Sigmoid colon (tissue), 7 donors: ENCODE measurements at places on chromosomes 12 and 14. TPM values are rescaled to one million over a fixed set of nuclear protein-coding genes. Genes with fewer than 3 reads are reported as not detected.

DNA sequence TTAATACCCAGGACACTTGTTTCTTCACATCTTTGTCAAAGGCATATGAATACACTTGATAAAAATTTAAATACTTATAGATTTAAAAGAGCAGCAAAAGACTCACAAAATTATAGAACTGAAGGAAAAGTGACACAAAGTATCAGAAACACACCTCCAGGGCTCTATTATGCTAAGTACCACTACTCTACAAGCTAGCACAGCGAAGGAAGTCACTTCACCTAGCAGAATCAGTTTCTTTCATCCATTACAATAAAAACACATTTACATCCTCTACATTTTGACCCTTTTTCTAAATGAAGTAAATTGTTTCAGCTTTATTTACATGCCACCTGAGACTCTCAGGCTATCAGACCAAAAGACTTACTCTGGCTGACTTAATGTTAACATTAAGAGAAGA, 26.6 kb upstream of the PTPRB start:
- no peak overlapping the region for H3K27ac ChIP-seq
- no peak for DNase-seq
- no peak overlapping the region for H3K4me3 ChIP-seq
- H3K4me1 ChIP-seq = no peaks in the 10 kb centered on the region

DNA sequence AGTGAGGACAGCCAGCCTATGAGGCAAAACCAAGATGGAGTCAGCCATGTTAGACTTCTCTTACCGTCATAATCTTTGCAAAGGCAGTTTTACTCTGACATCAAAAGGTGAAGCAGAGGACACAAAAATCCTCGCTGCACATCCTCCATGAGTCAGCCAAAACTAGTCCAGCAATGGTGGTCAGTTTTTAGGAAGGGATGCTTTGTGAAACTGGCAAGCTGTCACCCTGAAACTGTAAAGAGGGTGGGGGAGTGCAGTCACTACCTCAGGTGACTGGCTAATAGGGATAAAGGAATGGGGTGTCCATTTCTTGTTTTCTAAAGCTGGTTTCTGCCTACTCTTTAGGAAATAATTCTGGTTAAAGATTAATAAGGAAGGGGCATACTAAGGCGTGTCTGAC, 5.4 kb upstream of the CIPC start:
- no peak overlapping the region for H3K4me3 ChIP-seq
- H3K27me3 ChIP-seq = no peaks in the 10 kb centered on the region
- no peaks in the 10 kb centered on the region for H3K36me3 ChIP-seq
- no peak for DNase-seq
- peaks cover 12% of the 10 kb centered on the region for H3K4me1 ChIP-seq
- no peak overlapping the region for H3K27ac ChIP-seq

- no peaks in the 10 kb centered on the region for H3K4me1 ChIP-seq
- H3K27me3 ChIP-seq = no peaks in the 10 kb centered on the region
- H3K36me3 ChIP-seq = no peaks in the 10 kb centered on the region
- H3K27ac ChIP-seq = no peak overlapping the region
Observed at GRCh38 chr14:45298423-45299117, 45.6 kb upstream of the MIS18BP1 start.

GRCh38 chr12:132558861-132559623, 51.3 kb downstream of the LRCOL1 start:
- no peaks in the 10 kb centered on the region for H3K36me3 ChIP-seq
- no peaks in the 10 kb centered on the region for H3K4me1 ChIP-seq
- DNase-seq = no peak
- H3K27ac ChIP-seq = no peak overlapping the region
- H3K4me3 ChIP-seq = peak overlapping the region; percentile 60
- H3K27me3 ChIP-seq = no peaks in the 10 kb centered on the region

- H3K4me1 ChIP-seq = peaks cover 39% of the 10 kb centered on the region
- peak overlapping the region; percentile 2 for H3K4me3 ChIP-seq
- no peaks in the 10 kb centered on the region for H3K27me3 ChIP-seq
- H3K36me3 ChIP-seq = no peaks in the 10 kb centered on the region
- DNase-seq = peak; percentile 96
Observed at GRCh38 chr12:47736877-47737676, 11.8 kb upstream of the ENDOU start.

GRCh38 chr12:29782871-29783772, 620 bp downstream of the TMTC1 start:
- peak overlapping the region; percentile 80 for H3K4me3 ChIP-seq
- H3K27me3 ChIP-seq = no peaks in the 10 kb centered on the region
- H3K36me3 ChIP-seq = no peaks in the 10 kb centered on the region
- DNase-seq = peak; percentile 75

DNA sequence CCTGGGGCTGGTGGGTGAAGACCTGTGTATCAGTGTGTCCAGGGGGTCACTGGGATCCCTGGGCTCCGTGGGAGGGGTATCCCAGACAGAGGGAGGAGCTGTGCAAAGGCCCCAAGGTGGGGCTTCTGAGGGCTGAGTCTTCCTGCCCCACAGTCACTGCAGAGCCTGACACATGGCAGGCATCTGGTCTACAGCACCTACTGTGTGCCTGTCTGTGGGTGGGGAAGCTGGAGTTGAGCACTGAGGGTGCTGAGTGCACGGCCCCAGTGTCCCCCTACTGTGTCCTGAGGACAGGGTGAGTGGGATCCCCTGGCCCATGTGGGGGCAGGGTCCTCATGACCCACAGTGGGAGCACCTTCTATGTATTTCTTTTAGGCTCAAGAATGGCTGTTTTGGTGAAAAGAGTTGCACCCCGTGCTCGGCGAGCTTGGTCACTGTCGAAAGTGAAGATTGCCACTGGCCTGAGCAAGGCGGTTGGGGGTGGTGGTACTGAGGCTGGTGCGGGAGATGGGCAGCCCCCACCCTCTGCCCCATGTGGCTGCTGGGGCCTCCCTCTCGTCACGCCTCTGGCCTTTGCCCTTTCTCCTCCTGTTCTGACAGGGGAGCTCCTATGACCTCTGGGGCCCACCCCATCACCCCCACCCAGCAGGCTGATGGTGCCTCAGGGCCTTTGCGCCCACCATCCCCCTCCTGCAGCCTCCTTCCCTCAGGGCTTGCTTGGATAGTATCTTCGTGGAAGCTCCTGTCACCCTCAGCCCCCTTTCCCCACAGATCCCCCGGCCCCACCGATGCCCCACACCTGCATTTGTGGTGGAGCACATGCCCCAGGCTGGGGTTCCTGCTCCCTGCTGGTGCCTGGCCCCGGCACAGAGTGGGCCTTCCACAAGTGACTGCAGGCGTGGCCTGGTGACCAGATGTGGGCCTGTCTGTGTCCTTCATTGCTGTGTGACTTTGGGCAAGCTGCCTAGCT, 55.8 kb downstream of the BEGAIN start:
- peaks cover 14% of the 10 kb centered on the region for H3K4me1 ChIP-seq
- H3K27me3 ChIP-seq = no peaks in the 10 kb centered on the region
- peak; percentile 57 for DNase-seq
- H3K27ac ChIP-seq = no peak overlapping the region
- peaks cover 7% of the 10 kb centered on the region for H3K36me3 ChIP-seq
- H3K4me3 ChIP-seq = no peak overlapping the region

DNA sequence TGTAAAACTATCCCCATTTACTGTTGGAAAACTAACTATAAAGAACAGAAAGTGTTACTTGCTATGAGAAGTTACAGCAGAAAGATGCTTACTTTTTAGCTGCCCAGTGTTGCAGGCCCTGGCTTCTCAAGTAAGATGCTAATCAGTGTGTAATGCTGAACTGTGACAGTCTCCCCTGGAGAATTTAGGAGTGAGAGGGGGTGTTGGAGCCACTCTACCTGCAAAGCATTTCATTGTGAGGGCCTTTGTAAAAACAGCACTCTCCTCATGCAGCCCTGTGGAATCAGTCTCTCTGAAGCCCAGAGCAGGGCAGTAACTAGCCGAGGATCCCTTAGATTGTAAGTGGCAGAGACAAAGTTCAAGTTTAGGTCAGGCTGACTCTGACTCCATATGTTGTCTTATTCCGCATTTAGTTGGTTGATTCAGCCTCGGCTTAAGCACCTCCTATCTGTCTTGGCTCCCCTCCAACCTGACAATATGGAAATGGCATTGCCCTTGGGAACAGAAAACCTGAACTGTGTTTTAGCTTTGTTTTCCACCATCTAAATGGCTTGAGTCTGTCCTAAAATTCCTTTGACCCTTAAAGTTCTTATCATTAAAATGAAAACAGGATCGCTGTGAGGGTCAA, 141.3 kb downstream of the PRKCH start:
- no peaks in the 10 kb centered on the region for H3K4me1 ChIP-seq
- no peaks in the 10 kb centered on the region for H3K36me3 ChIP-seq
- peaks cover 7% of the 10 kb centered on the region for H3K27me3 ChIP-seq

DNA sequence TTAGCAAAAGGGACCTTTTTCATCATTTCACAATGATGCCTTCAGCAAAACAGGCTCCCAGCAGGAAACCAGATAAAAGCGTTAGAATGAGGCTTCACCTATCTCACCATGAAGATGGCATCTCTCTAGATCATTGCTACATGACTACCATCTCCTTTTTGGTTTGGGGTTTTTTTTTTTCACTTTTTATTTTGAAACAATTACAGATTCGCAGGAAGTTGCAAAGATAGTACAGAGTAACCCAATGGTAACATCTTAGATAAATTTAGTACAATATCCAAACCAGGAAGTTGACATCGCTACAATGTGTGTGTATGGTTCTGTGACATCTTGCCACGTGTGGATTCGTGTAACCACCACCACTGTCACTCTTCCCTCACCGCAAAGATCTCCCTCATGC, 22.3 kb upstream of the PWP1 start:
- H3K36me3 ChIP-seq = no peaks in the 10 kb centered on the region
- no peak overlapping the region for H3K4me3 ChIP-seq
- no peaks in the 10 kb centered on the region for H3K27me3 ChIP-seq
- DNase-seq = no peak
- no peaks in the 10 kb centered on the region for H3K4me1 ChIP-seq

- DNase-seq = no peak
- H3K36me3 ChIP-seq = no peaks in the 10 kb centered on the region
- H3K4me3 ChIP-seq = no peak overlapping the region
- H3K27me3 ChIP-seq = no peaks in the 10 kb centered on the region
- no peak overlapping the region for H3K27ac ChIP-seq
Observed at GRCh38 chr14:71328183-71328582, 420.9 kb downstream of the PCNX1 start.

- no peak overlapping the region for H3K27ac ChIP-seq
- H3K4me3 ChIP-seq = no peak overlapping the region
- H3K4me1 ChIP-seq = no peaks in the 10 kb centered on the region
- peaks cover 10% of the 10 kb centered on the region for H3K36me3 ChIP-seq
Observed at GRCh38 chr14:64112867-64113678, 181.1 kb downstream of the ESR2 start.

- no peaks in the 10 kb centered on the region for H3K4me1 ChIP-seq
- no peak overlapping the region for H3K4me3 ChIP-seq
- H3K27me3 ChIP-seq = no peaks in the 10 kb centered on the region
- no peak overlapping the region for H3K27ac ChIP-seq
Observed at GRCh38 chr12:6443361-6443983, 1.3 kb upstream of the CD27 start.

DNA sequence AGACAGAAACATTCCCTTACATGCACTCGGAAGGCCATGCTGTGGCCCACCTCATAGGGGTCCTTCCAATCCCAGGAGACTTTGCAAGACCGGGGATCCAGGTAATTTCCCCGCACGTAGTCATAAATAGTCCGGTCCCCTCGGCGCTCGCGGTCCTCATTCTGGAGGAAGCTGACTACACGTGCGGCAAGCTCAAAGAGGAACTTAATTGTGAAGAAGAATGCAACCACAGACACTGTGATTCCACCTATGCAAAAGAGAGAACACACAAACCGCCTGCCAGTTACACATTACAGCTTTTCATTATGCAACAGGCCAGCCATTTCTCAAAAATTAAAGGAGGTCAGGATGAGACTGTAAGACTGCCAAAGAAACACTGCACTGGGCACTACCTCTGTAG, 28.4 kb downstream of the AREL1 start:
- no peaks in the 10 kb centered on the region for H3K27me3 ChIP-seq
- H3K4me1 ChIP-seq = no peaks in the 10 kb centered on the region
- H3K4me3 ChIP-seq = no peak overlapping the region
- H3K27ac ChIP-seq = no peak overlapping the region
- DNase-seq = no peak

- no peaks in the 10 kb centered on the region for H3K36me3 ChIP-seq
- DNase-seq = no peak
- no peak overlapping the region for H3K4me3 ChIP-seq
- no peaks in the 10 kb centered on the region for H3K27me3 ChIP-seq
- peaks cover 29% of the 10 kb centered on the region for H3K4me1 ChIP-seq
- H3K27ac ChIP-seq = peak overlapping the region; percentile 78
Observed at GRCh38 chr14:50062438-50063085, 53.8 kb downstream of the VCPKMT start.

DNA sequence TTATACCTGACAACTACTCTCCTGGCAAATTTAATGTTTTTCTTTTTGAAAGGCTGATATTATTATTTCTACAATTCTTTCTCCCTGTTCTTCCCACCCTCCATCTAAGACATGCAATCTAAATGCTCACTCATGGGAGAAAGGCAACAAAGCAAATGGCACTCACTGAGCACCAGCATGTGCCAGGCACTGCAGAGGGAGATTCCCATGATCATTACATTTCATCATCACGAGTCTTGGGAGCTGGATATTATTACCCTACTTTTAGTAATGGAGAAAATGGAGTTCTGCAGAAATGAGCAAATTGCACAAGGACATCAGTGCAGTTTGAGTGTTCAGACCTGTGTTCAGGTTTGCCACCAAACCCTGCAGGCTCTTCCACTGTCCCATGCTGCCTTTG, 27.9 kb downstream of the PPM1H start:
- H3K27me3 ChIP-seq = no peaks in the 10 kb centered on the region
- H3K4me3 ChIP-seq = no peak overlapping the region
- no peak for DNase-seq
- H3K36me3 ChIP-seq = no peaks in the 10 kb centered on the region
- H3K27ac ChIP-seq = no peak overlapping the region
- H3K4me1 ChIP-seq = no peaks in the 10 kb centered on the region

DNA sequence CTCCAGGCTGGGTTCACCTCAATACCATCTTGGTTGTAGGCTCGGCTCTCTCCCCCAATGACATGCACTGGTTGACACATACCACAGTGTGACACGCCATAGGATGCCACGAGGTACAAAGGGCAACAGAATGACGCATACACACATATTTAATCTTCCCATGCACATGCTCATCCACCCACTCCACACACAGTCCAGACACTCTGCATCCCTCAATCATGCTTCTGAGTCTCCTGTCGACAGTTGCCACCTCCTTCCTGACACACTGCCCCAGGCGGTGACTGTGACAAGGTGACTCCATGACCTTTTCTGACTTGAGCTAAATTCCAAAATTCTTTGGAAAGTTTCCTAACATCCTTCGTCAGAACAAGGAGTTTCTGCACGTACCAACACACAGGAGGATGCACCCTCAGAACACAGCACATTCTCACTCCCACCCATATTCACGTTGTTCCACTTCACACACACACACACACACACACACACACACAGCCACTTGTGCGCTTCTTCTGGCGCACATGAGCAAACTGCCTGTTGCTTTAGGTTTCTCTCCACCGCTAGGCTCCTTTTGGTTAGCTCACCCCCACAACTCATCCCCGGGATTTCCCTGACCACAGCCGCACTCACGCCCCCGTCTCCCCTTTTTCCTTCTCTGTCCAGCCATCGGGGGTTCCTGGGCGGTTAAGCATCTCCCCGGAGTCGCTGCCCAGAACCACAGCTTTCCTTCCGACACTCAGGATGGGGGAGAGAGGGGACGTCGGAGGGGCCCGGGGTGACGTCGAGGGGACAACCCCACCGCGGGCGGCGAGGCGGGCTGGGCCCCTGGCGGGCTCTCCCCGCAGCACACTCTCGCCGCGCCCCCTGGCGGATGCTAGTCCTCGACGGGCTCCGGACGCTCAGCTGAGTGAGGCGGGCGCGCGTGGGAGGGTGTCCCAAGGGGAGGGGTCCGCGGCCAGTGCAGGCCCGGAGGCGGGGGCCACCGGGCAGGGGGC, 536 bp upstream of the WNT1 start:
- H3K27ac ChIP-seq = no peak overlapping the region
- H3K4me3 ChIP-seq = peak overlapping the region; percentile 32
- peaks cover 42% of the 10 kb centered on the region for H3K4me1 ChIP-seq
- H3K36me3 ChIP-seq = no peaks in the 10 kb centered on the region
- H3K27me3 ChIP-seq = peaks cover 100% of the 10 kb centered on the region

The SLCO1A2 gene
- total RNA-seq = not detected

The MANSC4 gene
- total RNA-seq = not detected
